Bladder microvascular endothelial cell (primary cell): ENCODE measurements at places on chromosomes 2 and 18. TPM values are rescaled to one million over a fixed set of nuclear protein-coding genes. Genes with fewer than 3 reads are reported as not detected.

Gene PDE11A
- under 0.01 TPM in 2 replicates for total RNA-seq

Gene SDC1
- total RNA-seq: 0.65 and 1.4 TPM in 2 replicates

Gene FHOD3
- 0.06 and 0.16 TPM in 2 replicates for total RNA-seq

Gene PLEK
- total RNA-seq: 0.06 and 0.16 TPM in 2 replicates

Gene CNGA3
- not detected in 2 replicates for total RNA-seq

Gene TNFAIP6
- 0.13 TPM in 1 of 2 replicates, not detected in the other for total RNA-seq

Gene HOXD9
- 6.8 and 10.7 TPM in 2 replicates for total RNA-seq

Gene MAP3K19
- not detected in 2 replicates for total RNA-seq

Gene ST8SIA5
- 0.06 TPM in 1 of 2 replicates, not detected in the other for total RNA-seq

Gene TFCP2L1
- total RNA-seq: under 0.01 TPM in 1 of 2 replicates, not detected in the other

Gene DSG2
- 3.4 and 5.9 TPM in 2 replicates for total RNA-seq

Gene CELF4
- not detected in 2 replicates for total RNA-seq

Gene ANKRD62
- not detected in 2 replicates for total RNA-seq

Gene CDH2
- 4.7 and 17.4 TPM in 2 replicates for total RNA-seq

Gene DNAJC5G
- 0.16 and 4.4 TPM in 2 replicates for total RNA-seq

Gene GREB1
- 0.06 TPM in 1 of 2 replicates, not detected in the other for total RNA-seq

Gene SNORC
- under 0.01 and 0.63 TPM in 2 replicates for total RNA-seq

Gene ALKAL2
- not detected in 2 replicates for total RNA-seq

Gene CNTNAP5
- total RNA-seq: under 0.01 TPM in 1 of 2 replicates, not detected in the other

Gene NYAP2
- not detected in 2 replicates for total RNA-seq

Gene LTBP1
- 9.2 and 29.9 TPM in 2 replicates for total RNA-seq

Gene SETBP1
- 0.16 and 2.5 TPM in 2 replicates for total RNA-seq

Gene FARP2
- total RNA-seq: 17.8 and 50.5 TPM in 2 replicates
